ENCODE measurements at places on chromosomes 12 and 14.

- no peak for DNase-seq
These were observed 149.9 kb upstream of the FBXO33 start for GRCh38 chr14:39582028-39582654.

GRCh38 chr14:91649930-91650329, 82.0 kb downstream of the CATSPERB start:
- no peak for DNase-seq

DNA sequence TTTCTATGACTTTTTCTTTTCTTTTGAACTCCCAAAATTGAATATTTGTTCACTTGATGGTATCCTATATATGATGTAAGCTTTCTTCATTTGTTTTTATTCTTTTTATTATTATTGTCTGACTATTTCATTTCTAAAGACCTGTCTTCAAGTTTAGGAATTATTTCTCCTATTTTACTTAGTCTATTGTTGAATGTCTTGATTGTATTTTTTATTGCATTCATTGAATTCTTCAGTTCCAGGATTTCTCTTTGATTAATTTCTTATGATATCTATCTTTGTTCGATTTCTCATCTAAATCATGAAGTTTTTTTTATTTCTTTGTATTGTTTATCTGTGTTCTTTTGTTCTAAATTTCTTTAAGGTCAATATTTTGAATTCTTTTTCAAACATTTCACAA, 238.8 kb downstream of the TTC6 start:
- no peak for DNase-seq

DNA sequence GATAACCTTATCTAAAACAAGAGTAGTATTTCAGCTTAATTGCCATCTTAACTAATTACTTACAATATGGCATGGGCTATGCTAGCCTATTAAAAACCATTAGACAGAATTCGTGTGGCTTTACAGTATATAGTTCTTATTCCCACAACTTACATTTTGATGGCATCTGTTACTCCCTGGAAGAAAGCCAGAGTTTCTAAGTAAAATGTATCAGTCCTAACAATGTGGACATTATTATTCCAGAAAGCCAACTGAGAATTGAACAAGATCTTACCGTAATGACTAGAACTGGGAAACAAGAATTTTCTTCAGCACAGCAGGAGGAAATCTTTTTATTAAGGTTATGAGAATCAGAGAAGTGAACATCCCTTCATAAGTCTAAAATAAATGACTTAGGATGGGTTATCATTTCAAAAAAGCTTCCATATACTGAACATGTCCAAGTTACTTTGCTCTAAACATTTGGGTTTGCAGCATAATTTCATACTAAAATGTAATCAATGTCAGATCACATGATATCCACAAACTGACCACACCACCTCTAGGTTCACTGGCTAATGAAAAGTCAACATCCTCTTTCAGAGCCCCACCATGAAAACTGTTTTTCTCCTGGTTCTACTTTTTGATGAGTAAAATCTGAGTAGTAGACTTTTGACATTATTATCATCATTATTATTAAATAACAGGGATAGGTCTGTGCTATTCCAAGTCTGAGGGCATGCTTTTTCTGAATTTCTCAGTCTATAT, 179.7 kb downstream of the SSPN start:
- no peak for DNase-seq

DNA sequence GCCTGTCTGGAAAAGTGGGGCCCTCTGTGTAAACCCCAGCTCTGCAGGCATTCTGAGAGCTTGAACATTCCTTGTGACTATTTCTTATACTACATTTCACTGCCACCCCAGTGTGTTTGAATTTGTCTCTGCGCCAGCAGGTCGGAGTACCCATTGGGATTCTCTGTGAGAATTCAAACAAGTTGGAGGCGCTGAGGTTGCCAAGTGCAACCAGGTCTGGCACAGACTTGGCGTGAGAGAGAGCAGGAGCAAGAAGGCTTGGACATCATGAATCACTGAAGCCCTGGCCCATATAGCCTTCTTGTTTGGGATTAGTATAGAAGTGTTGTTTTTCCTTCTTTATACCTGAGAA, 33.0 kb upstream of the ATP2A2 start:
- no peak for DNase-seq

DNA sequence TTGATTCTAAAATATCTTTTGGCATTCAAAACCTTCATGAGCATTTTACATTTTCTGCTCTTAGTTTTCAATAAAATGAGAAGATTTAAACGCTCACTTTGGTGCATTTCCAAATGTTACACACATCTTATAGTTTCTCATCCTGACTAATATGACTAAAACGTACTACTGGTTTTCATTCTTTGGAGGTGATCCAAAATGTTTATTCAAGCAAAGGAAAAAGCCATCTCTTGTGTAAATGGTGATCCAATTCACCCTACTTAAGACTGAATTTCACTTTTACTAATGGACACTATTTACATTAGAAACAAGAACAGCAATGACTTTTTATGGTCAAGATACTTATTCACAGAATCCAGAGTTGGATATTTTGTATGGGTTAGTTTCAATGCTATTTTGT, 86.6 kb downstream of the KITLG start:
- DNase-seq: no peak

DNA sequence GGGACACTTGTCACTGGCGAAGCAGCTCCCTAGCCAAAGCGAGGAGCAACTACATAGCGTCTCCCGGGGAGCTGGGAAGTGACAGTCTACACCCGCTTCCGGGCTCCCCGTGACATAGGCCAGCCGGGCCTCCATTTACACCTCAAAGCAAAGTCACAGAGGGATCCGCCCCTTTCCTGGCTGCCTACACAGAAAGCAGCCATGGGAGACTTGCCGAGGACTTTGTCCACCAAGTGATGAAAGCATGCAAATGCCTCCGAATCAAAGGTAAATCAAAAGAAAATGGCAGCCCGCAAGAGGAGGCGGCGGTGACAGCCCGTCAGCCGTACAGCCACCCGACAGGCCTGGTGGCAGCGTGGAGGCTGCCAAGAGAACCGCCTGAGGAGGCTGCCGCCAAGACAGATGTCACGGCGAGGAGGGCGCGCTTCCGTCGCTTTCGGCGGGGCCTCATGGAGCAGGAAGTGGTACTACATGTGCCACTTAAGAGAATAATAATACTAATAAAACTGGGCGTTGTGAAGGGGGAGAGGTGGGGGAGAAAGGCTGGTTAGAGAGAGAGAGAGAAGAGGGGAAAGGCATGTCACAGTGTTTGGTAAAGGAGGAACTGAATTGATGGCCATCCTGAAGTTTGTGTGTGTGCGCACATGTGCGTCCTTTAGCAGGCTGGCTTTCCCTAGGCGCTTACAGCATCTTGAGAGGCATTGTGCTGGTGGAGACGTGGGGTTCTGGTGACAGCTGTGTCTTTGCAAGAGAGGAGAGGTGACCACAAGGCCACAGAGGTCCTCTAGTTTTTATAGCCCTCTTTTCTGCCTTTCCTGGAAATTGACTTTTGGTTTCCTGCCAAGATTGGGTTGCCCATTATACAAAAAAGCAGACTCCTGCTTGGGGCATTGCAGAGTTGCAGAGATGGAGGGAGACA, 661.7 kb downstream of the VRK1 start:
- DNase-seq: no peak

DNA sequence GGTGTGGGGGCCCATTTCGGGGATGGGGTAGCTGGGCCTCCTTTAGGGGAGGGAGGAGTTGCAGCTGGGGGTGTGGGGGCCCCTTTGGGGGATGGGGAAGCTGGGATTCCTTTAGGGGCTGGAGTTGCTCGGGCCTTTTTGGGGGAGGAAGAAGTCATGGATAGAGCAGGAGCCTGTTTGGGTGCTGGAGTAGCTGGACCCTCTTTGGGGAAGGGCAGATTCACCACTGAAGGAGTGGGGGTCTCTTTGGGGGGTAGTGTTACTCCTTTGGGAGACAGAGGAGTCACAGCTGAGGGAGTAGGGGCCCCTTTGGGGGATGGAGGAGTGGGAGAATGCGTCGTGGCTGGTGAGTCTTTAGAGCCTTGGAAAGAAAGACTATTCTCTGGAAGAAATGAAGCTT, 6.5 kb downstream of the NACA start:
- DNase-seq: no peak

GRCh38 chr12:20376984-20377383, 8.6 kb downstream of the PDE3A start:
- no peak for DNase-seq

DNA sequence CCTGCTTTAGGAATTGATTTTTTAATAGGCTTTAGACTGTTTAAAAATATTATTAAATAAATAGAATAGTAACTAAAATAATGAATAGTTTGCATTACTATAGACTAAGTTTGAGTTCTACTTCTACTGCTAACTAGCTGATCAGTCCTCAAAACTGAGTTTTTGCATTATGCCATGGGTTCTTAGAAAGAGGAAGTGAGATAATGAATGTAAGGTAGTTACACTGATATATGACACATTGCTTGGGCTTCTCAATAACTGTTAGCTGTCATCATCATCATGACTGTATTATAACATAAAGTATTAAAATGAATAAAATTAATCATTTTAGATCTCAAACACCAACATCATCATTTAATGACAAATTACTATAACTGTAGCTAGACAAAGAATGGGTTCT, 949.7 kb downstream of the TRHDE start:
- DNase-seq: no peak

DNA sequence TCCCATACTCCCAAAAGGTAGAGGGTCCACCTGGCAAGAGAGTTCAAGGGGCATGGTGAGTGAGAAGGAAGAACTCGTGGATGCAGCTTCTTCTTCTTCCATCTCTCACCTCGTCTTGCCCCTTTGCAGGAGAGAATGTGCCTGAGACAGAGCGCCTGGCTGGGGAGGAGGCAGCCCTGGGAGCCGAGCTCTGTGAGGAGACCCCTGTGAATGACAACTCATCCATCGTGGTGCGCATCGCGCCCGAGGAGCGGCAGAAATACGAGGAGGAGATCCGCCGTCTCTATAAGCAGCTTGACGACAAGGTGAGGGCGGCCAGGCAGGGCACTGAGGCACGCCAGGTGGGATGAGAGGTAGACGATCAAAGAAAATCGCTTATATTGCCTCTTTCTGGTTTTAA, 20.0 kb downstream of the KIF5A start:
- DNase-seq: no peak

GRCh38 chr12:26874501-26875296, 41.7 kb upstream of the ITPR2 start:
- DNase-seq: no peak
